GM20000 (cell line): ENCODE measurements at places on chromosomes 7 and 10.

- DNase-seq: no peak
Measured at GRCh38 chr7:108417926-108418325, 38.3 kb downstream of the NRCAM start.

GRCh38 chr7:78225534-78225933 is 427.0 kb downstream of the PHTF2 start:
- DNase-seq: no peak

- peak; percentile 43 for DNase-seq
Measured at GRCh38 chr7:30238721-30239441, 45.5 kb upstream of the ZNRF2 start.

GRCh38 chr10:932589-932988 is 1.1 kb upstream of the LARP4B start:
- no peak for DNase-seq

DNA sequence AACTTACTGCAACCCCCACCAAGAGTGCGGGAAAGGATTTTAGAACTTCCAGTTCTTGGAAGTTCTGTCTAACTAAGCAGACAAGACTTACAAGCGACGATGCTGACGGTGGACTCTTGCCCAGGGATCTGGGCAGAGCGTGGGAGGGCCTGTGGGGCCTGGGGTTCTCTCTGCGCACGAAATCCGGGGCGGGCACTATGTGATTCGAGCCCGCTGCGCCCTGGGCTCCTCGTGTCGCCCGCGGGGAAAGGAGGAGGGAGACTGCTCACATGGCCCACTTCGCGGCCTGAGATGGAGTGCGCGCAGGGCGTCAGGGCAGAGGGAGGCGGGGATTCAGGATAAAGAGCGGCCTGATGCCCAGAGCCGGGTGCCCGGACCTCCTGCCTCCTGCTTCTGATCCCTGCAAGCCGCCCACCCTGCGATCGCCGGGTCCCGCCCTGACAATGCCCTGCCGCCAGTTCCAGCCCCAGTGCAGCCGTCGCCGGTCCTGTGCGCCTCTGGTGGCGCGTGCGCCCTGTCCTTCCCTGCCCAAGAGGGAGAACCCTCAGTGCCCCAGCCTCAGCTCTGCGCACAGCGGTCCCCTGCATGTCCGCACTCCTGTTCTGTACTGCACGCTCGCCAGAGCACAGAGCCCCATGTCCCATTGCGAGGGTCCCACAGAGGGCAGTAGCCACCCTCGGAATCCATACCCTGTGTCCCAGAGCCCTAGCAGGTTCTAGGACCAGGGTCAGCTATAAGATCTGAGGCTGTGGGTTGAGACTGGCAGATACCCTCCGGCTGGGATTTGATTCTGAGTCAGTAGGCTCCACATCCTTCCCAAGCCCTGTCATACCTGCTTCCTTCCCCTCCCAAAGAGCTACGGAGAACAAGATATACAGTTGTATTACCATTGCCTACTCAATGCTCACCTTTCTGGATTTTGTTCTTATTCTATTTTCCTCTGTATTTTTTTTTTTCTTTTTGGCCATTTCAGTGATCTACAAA is 99.4 kb upstream of the TMEM106B start:
- DNase-seq: no peak

- DNase-seq: no peak
Measured at GRCh38 chr10:85868627-85869499, 497.7 kb downstream of the GRID1 start.

- no peak for DNase-seq
Measured at GRCh38 chr10:72095195-72095594, 6.8 kb upstream of the SPOCK2 start.

GRCh38 chr7:46432708-46433107 is 511.6 kb upstream of the IGFBP3 start:
- DNase-seq: no peak

- no peak for DNase-seq
Measured at GRCh38 chr10:421170-421569, 268.3 kb downstream of the DIP2C start.

DNA sequence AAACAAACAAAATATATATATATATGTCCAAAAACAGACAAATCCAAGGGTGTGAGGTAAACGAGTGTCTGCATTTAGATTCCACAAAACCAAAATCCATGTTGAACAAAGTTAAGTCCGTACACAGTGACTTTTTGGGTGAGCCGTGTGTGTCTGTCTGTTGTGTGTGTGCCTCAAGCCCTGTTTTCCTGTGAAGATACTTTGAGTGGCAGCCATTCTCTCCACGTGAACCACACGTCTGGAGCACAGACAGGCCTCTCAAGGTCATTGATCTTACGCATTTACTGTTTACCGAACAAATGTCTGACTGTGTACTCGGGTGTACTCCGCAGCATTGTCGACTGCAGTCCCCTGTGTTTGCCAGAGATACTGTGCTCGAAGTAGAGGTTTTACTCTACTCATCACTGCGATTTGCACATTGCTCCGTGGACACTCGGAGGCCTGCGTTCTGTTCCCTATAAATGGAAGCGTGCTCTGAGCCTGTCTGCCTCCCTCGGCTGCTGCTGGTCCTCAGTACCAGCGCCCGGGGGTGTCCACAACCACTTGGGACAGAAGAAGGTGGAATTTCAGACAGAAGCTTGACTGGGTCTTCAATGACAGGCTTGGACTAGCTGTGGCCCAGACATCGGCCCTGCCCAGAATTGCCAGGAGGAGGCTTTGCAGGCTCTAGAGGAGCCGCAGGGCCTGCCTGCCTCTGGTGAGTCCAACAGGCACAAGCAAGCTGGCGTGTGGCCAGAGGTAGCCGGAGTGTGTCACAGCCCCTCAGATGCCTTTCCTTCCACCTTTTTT is 22.1 kb downstream of the CYP17A1 start:
- DNase-seq: no peak

DNA sequence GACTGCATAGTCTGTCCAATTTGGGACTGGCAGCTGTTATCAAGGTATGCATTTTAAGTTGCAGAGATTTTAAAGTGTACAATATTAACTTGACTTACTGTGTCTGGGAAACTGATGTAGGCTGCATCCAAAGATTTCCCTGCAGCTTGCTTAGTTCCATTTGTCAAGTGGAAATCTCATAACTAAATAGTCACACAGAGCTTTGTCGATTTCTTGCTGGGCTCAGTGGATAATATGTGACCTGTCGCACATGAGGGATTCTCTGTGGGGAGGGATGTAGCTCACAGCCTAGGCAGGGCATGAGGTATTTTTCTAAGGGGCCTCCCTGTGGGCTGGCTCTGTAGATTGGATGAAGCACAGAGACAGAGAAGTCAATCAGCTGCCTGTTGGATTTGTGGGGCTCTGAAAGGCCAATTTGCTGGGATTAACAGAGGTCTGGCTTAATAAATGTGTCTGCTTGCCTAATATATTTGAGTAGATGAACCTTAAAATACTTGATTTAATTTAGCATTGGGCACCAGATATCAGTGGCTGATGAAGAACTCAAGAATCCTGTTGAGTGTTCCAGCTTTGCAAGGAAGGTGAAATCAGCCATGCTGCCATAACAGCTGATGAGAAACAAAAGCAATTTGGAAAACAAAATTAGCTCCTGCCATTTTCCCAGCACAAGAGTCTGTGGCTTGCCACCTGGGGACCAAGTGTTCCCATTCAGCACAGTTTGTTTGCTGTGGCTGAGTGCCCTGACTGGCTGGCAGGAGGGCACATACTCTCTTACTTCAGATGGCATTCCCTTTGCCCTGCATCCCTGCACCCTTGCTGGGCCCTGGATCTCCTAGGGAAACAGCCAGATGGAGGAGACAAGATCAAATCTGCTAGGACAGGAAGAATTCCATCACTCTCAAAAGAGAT is 598.5 kb downstream of the SORCS3 start:
- DNase-seq: no peak

- DNase-seq: no peak
Measured at GRCh38 chr10:99695761-99696160, 36.2 kb downstream of the COX15 start.

- DNase-seq: no peak
Measured at GRCh38 chr10:71084061-71084817, 128.1 kb upstream of the UNC5B start.

- no peak for DNase-seq
Measured at GRCh38 chr7:142646386-142647140, 102.7 kb upstream of the PRSS1 start.

GRCh38 chr7:96143495-96144259 is 178.2 kb downstream of the SLC25A13 start:
- DNase-seq: no peak

DNA sequence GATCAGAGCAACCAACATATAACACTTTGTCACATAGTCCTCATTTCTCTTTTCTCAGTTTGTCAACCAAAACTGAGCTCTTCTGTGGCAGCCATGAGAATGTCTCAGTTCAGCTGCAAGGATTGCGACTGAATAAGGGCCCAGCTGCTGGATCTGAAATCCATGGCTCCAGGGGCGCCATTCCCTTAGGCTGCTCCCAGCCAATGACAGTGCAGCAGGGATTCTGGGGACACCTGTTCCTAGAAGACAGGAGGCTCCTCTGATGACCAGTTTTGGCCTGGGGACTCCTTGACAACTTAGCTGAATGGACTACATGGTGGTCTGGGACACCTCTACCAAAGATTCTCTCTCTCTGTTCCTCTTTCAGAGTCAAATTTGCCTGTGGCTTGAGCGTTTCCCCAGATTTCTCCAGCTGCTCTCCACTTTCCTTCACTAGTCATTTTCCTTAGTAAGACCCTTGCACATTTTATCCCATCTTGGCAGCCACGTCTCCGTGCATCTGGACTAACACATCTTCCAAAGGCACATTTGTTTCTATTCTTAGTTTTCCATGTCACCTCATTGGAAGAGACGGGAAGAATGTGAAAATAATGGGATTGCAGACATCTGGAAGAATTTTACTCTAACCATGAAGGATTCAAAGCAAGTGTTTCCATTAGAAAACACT is 28.1 kb upstream of the KIF5B start:
- DNase-seq: no peak

DNA sequence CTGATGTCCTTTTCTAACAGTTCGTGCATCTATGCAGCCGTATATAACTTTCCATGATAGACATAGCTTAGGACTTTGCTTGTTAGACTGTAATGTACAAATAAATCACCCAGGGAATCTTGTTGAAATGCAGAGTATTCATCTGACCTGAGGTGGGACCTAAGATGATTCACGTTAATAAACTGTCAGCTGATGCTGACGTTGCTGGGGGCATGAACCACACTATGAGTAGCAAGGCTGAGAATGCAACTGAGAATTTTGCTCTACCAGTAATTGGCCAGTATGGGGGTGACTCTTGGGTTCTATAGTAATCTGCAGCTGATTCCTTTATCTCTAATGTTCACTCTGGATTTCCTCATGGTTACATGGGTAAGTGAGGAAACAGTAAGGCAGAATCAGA is 130.1 kb upstream of the MALRD1 start:
- no peak for DNase-seq

DNA sequence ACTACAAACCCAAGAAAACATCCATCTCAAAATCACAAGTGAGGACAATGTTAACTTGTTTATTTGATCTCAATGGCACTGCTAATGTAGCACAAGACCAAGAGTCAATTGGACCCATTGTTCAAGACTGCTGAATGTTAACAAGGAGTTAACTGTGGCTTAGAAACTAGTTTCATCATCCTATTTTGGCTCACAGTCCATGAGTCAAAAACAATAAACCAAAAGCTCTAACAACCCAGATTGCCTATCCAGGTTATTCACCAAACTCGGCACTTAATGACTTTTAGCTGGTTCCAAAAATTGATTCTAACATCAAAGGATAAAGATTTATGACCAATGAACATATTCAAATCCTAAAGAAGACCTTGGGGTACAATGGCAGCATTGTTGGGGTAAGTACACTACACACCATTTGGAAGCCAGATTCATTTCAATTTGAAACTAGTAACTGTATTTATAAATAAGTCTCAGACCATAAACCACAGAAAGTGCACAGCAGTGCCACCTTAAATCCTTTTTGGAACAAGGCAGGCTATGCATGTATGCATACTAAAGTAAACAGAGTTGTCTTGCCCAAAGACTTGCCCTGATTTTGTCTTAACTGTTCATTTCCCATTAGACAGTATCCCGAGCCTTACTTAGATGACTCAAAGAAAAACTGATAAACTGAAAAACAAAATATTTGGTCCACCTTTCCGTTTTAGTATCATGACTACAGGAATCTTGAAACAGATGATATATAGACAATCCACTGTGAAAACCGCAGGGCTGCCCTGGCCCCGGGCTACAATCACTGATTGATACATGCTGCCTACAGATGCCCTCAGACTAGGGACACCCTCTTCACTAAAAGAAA is 84.5 kb downstream of the SRPK2 start:
- no peak for DNase-seq
